Stimulated activated CD4-positive, alpha-beta T cell treated with anti-CD3 and anti-CD28 coated beads, TNF-alpha, amount 100 ng/mL, for 4 hours (primary cell): ENCODE measurements at places on chromosomes 3 and 15.
A peak's percentile ranks its signal among the peaks of the same experiment; 100 is the strongest.

DNA sequence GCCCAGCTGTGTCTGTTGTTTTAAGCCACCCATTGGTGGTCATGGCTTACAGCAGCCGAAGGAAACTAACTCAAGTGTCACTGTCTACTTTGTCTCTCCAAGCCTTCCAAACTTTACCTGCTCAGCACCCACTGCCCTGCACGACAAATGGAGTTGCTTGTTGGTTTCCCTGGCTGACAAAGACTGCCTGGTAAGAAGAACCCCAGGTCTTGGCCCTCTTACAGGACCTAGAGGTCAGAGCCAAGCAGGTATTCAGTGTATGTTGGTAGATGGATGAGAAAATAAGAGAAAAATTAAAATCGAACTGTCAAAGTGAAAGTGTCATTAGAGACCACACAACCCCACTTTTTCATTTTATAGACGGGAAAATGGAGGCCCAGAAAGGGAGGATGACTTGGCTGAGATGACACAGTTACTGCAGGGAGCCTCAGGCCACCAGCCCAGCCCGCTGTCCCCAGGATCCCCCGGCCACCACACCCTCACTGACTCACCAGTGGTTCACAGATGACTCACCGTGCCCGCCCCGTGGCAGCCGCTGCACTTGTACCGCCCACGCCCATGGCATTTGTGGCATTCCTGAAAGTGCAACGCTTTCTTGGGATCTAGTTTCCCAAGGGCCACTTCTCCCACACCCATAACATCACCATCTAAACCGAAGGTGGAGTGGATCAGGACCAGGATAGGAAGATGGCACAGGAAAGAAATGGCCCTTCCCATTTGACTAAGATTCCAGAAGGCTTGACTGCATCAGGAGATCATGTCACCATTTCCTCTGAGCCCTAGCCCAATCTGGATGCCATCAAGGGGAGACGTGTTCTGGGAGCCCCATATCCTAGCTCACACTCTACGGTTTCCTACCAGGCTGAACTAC, 15.2 kb downstream of the SSUH2 start:
- peak; percentile 38 for DNase-seq

- DNase-seq: no peak
These were observed 219.7 kb upstream of the LINGO1 start for GRCh38 chr15:77852241-77853007.

GRCh38 chr15:60795471-60795870, 316.5 kb upstream of the ICE2 start:
- no peak for DNase-seq

DNA sequence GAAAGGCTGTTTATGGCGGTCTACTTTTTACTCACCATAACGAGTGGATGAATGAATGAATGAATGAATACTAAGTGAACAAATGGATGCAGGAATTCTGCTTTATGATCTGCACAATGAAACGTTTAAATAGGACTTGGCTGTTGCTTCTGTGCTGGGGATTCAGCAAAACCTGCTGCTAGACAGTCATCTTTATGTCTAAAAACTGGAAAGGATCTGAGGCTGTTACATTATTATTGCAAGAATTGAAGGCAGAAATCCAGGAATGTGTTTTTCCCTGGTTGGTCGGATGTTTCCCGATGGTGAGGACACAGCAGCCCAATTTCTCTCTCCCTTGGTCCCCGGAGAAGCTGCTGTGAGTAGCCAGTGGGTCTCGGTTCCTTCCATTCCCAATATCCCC, 94.2 kb downstream of the GABRG3 start:
- no peak for DNase-seq
